A549 (cell line): ENCODE measurements at places on chromosomes 1 and 21.
A peak's percentile ranks its signal among the peaks of the same experiment; 100 is the strongest.

GRCh38 chr1:172906778-172907592 lies 143.8 kb downstream of the TNFSF18 start:
- DNase-seq: peak; percentile 68

- no peak for DNase-seq
Measured at GRCh38 chr21:42144679-42145568, 73.8 kb downstream of the UMODL1 start.

GRCh38 chr1:168083456-168084325 lies 53.0 kb downstream of the GPR161 start:
- no peak for DNase-seq

GRCh38 chr1:202615501-202616354 lies 94.5 kb downstream of the SYT2 start:
- DNase-seq: no peak

DNA sequence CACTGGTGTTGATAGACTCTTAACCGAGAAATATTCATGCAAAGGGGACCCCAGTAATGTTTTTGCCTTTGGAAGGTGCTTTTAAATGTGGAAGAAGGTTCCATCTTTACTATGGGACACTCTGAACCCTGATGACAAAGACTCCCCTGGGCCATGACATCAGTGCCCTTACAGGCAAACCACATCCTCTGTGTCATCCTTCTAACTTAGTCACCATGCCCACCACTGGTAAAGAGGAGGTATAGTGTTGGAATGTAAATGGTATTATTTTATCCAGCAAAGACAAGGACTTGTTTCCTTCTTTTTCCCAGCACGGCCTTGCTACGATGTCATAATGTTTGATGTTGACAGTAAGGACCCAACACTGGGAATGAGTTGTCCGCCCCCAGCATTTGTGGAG lies 12.6 kb downstream of the METTL13 start:
- no peak for DNase-seq

- no peak for DNase-seq
Measured at GRCh38 chr1:247077876-247078257, 744 bp downstream of the ZNF670 start.

DNA sequence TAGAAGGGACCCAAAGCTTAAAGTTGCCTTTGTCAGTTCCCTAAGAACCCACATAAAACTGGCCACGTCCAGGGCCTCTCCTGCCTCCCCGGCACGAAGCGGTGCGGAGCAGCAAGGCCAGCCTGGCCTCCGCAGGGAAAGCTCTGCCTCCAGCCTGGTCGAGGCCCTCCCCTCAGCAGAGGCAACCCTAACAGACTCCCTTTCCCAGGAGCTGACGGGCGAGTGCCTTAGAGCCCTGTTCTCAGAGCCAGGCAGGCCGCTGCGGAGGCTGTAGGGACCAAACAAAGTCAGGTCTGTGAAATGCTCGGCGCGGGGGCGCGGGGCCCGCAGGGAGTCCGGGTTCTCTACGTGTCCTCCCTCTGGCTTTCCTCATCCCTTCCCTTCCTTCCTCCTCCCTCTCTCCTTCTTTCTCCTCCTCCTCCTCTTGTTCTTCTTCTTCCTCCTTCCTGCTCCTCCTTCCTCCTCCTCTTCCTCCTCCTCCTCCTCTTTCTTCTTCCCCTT lies 40.7 kb downstream of the RIPK4 start:
- no peak for DNase-seq

DNA sequence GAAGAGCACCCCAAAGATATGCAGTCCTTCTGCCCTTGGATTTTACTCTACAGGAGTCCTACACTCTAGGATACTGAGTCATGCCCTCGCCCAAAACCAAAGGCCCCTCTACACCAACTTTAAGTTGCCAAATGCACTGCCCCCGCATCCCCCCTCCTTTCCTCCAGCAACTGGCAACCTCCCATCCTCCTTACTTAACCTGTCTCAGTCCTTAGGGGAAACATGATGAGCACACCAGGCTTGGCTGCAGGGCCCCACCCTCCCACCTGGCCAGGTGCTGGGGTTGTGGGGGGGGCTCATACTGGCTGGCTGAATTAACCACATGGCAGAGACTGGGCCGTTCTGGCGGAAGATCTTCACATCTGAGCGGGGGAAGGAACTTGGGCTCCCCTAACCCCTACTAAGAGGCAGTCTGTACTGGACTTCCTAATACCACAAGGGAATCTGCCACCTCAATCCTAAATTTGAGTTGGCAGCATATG lies 1.2 kb downstream of the HDGF start:
- DNase-seq: peak; percentile 22

DNA sequence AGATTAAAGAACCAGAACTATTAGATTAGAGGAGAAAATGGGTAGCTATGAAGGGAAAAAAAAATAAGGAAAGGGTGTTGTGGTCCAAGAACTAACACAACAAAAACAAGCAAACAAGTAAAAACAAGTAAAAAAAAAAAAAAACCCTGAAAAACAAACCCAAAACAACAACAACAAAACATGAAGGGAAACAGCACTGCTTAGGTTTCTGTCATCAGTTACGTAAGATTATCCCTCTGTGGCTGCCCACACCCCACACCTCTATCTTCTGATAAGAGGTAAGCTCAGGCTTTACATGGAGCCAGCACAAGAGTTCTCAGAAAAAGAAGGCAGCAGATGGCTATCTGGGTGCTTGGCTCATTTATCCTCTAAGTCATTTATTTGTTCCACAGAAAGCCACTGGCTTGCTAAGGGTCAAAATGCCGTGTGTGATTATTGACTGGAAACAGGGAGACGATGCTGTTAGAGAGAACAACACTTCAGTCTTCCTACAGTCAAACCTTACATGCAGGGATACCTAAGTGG lies 57.5 kb downstream of the KIAA0319L start:
- DNase-seq: no peak

DNA sequence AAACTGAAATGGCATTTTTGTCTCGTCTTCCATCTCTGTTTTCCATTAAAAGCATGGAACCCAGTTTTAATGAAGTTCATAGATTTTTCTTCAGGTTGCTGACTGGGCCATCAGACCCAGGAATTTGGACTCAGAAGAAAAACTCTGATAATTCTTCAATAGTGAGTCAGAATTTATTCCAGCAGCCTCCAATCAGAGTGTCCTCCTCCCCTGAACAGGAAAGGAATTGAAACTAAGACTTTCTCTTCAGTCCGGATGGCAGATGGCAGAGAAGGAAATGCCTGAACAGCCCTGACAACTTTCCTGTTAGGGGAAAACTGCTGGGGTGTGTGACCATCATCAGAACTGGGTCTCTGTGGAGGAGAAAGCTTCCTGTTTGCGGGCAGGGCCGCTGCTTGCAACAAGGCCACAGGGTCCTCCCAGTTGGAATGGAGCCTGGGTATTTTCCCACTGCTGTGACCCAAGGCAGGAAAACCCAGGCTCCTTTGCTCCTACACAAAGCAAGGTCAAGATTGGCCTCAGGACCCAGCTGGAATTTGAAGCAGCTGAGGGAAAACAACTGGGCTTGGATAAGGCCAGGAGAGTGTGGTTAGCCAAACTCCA lies 20.7 kb downstream of the CD34 start:
- no peak for DNase-seq

GRCh38 chr21:25501996-25502665 lies 105.2 kb downstream of the MRPL39 start:
- DNase-seq: no peak

- DNase-seq: no peak
Measured at GRCh38 chr1:232578651-232579195, 51.2 kb downstream of the SIPA1L2 start.

GRCh38 chr1:219337588-219337987 lies 163.9 kb downstream of the LYPLAL1 start:
- no peak for DNase-seq

- DNase-seq: no peak
Measured at GRCh38 chr1:113199760-113200455, 126.9 kb downstream of the LRIG2 start.

DNA sequence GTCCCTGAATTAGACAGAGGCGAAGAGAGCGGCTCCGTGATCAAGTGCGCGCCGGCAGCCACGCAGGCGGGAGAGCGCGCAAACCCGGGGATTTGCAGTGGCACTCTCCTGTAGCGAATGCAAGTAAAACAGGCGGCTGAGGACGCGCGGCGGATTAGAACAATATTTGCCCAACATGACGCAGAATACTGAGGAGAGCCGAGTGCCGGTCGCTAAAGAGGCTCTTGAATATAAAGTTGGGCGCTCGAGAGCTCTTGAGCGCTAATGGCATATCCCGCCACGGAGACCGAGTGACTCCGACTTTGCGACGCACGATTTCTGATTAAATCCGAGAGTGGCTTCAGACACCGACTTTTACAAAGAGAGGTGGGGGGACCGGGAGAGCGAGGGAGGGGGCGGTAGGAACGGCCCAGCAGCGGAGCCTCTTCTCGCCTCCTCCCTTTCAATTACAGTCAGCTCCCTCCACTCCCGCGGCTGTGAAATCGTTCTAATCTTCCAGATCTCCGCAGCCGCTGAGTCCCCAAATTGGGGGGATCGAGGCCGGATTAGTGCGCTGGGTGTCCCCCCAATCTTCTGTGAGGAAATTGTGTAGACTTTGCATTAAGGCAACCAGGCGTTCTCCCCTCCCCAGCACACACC lies 2.3 kb downstream of the PAX7 start:
- DNase-seq: peak; percentile 16

DNA sequence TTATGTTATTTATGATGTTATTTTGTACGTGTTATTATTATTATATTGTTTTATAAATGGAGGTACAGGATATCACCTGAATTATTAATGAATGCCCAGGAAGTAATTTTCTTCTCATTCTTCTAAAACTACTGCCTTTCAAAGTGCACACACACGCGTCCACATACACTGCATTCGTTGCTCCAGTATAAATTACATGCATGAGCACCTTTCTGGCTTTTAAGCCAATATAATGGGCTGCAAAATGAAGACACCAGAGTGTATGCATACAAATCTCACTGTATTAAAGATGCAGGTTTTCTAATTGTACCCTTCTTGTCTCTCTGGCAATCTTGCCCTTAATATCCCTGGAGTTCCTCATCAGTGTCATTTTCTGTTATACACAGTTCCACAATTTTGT lies 6.9 kb downstream of the RGS4 start:
- DNase-seq: no peak

GRCh38 chr1:53956308-53957168 lies 10.4 kb downstream of the LRRC42 start:
- no peak for DNase-seq

- peak; percentile 79 for DNase-seq
Measured at GRCh38 chr1:23673086-23673813, 18.4 kb upstream of the RPL11 start.

GRCh38 chr1:26290122-26290881 lies 10.4 kb downstream of the SH3BGRL3 start:
- DNase-seq: no peak

GRCh38 chr1:23343221-23344110 lies 618 bp downstream of the HNRNPR start:
- peak; percentile 59 for DNase-seq

- DNase-seq: no peak
Measured at GRCh38 chr1:28716336-28716735, 20.4 kb upstream of the YTHDF2 start.

GRCh38 chr1:55378582-55378981 lies 163.4 kb upstream of the USP24 start:
- no peak for DNase-seq

GRCh38 chr1:83705091-83705490 lies 293.8 kb downstream of the TTLL7 start:
- no peak for DNase-seq

- no peak for DNase-seq
Measured at GRCh38 chr1:235632506-235633401, 16.8 kb downstream of the GNG4 start.

- DNase-seq: peak; percentile 10
Measured at GRCh38 chr1:62530516-62531154, 66.7 kb upstream of the ANGPTL3 start.

DNA sequence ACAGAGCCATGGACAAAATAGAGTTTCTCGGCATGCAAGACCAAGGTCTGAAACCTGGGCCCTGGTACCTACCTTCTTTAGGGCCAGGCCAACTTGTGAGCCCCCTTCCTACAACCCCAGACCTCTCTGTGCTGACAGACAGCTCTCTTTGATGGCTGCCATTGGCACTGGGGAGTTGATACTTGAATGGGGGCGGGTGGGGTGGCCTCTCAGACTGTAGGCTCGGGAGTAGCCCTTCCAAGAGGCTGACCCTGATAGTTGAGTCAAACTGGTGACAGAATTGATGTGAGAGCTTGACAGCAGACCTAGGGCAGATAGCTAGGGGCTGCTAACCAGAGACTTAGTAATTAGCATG lies 44.7 kb upstream of the PSEN2 start:
- no peak for DNase-seq

- no peak for DNase-seq
Measured at GRCh38 chr1:174550296-174550695, 102.5 kb downstream of the GPR52 start.
